ENCODE measurements at places on chromosomes 5 and 9. TPM values are rescaled to one million over a fixed set of nuclear protein-coding genes. Genes with fewer than 3 reads are reported as not detected.

Gene CD14
- total RNA-seq: 0.21 TPM

Gene OR13F1
- total RNA-seq: not detected

Gene PCDHA6
- total RNA-seq: 0.42 TPM

Gene GABRA6
- not detected for total RNA-seq

Gene ZNF454
- 1.3 TPM for total RNA-seq

Gene KLHL3
- 3.8 TPM for total RNA-seq

Gene CKMT2
- total RNA-seq: 1.2 TPM

Gene EFNA5
- total RNA-seq: 7.8 TPM

Gene PLAC8L1
- total RNA-seq: 0.44 TPM

Gene TOR1B
- 17.9 TPM for total RNA-seq

Gene BHMT2
- total RNA-seq: not detected

Gene FAM81B
- total RNA-seq: not detected

Gene FGFR4
- total RNA-seq: 105 TPM

Gene IL9
- total RNA-seq: not detected

DNA sequence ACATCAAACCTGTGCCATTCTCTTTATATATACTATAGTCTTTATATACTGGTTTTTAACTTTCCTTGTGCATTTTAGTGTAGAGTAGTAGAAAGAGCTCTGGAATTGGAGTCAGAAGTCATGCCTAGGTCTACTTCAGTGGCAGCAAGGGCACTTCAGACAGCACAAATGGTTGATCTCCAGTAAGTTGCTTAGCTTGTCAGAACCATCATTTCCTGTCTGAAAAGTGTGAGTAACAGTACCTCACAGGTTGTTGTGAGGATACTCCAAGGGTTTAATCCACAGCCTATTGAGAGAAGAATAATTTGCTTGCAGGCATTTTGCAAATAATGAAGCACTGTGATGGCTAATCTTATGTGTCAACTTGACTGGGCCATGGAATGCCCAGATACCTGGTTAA, 95.8 kb upstream of the NR4A3 start:
- no peak for DNase-seq

- DNase-seq: no peak
Measured at GRCh38 chr9:75231167-75231566, 142.9 kb downstream of the OSTF1 start.

DNA sequence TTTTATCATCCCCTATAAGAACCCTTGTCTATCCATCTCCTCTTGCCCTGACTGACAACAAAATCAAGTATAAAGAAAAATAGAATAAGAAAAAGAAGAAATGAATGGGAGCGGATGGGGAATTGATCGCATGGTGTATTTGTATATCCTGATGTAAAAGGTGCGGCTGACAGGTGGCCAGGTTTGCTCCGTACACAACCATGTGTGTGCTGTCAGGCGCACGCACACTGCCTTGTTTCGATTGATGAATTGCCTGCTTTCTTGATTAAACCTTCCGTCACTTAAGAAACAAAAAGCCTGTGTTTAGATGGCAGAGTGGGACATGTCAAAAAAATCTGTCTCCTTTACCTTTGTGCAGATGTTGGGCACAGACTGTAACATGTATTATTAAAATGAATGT, 102.6 kb downstream of the MVB12B start:
- no peak for DNase-seq

- DNase-seq: no peak
Measured at GRCh38 chr9:135976531-135976930, 15.4 kb upstream of the UBAC1 start.

DNA sequence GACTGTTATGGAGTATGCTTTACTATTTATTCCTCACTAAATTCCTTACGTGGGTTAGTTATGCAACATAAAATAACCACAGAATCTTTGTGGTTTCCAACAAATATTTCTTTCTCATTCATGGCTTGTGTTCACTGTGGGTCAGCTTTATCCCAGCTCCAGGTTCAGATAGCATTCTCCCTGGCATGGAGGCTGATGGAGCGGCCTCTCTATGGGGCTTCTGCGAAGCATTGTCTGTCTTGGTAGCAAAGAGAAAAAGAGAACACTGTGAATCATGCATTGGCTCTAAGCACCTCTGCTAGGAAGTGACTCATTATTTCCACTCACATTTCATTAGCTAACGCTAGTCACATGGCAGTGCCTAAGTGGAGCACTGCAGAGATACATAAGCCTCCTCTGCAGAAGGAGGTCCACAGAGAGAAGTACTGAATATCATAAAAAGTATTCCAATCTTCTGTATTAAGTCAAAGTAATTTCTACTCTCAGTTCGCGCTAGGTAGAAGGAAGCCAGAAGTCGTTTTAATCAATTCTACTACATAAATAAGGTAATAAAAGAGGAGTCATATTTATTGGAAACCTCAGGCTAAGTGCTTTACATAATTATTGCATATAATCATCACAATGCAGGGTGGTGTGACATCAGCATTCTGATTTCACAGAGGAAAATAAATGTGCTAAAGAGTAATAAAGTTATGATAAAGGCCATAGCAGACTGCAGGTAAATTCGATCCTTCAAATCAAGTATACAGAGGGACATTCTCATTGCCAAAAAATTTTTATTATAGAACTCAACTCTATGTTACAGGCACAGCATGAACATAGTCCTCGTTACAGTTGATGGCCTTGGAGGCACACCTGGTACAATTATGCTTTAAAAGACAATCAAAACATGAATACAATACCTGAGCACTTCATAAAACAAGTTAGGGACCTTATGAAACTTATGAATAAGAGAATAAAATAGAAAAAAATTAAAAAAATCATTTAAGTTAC, 531.1 kb downstream of the CETN3 start:
- no peak for DNase-seq

- DNase-seq: no peak
Measured at GRCh38 chr9:14418301-14418940, 104.5 kb upstream of the NFIB start.

GRCh38 chr5:115577741-115578140, 24.5 kb downstream of the TICAM2 start:
- no peak for DNase-seq

DNA sequence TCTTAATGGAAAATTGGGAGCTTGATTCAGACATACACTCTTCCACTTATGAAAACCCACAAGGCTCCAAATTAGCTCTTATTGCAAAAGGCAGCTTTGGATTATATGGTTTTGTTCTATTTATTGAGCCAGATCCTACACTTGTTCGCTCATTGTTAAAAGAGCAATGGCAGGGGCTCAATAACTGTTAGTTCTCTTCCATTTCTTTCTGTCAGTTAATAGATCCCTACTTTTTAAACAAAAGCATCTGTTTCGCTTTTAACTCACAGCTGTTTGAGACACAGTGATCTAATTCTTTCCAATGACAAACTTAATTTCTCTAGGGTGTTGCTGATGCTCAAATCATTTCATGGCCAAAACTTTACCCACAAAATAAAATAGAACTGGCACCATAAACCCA, 11.7 kb downstream of the C5 start:
- DNase-seq: no peak

DNA sequence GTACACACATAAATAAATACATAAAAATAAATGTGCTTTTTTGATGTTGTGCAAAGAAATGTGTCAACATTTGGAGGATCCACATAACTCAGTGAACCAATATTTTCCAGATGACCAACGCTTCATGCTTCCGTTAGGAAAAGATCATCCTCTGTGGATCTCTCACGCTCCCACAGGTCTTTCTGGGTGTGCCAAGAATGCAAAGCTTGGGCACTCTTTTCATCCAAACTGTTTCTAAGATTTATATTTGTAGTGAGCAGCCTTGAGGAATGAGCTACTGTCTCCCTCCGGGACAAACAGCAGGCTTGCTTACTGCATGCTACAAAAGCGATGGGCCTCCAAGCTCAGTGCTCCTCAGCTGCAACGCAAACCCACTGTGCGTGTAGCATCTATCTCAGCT, 46.2 kb upstream of the RUFY1 start:
- peak; percentile 8 for DNase-seq

DNA sequence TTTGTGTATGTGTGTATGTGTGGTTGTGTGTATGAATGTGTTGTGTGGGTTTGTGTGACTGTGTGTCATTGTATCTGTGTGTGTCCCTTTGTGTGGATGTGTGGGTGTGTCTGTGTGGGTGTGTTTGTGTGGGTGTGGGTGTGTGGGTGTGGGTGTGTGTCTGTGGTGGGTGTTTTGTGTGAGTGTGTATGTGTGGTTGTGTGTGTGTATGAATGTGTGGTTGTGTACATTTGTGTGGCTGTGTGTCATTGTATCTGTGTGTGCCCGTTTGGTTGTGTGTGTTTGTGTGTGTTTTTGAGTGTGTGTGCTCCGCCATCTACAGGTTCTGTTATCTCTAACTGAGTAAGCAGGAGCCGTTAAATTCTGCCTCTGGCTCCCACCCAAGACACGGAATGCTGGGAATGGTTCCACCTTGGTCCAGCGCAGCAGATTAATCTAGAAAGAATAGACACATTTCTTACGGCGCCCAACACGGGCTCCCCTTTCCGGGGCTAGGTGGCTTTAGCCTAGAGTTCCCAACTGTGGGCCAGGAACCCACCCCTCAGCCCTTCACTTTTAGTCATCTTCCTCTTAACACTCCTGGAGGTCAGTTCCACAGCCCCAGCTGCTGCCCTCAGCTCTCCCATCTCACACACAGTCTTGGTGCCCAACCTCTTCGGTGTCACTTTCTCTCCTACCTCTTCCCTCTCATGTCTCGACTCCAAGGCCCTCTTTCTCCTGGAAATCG, 197.1 kb downstream of the TTLL11 start:
- DNase-seq: peak; percentile 47

DNA sequence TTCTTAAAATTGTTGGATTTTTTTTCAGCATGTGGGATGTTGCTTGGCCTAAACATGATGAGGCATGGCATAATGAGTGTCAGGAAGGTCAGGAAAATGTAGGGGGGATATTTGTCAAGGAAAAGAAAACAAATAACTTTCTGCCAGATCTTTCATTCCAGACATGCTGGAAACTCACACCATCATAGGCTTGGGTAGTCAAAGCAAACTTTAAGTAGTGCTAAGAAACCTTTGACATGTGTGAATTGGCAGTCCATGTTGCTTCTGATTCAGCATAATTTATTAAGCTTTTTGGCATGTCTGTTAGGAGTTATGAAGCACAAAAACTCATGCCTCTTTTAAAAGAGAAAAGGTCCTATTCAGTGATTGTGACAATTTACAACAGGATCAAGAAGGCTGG, 61.3 kb upstream of the MTAP start:
- DNase-seq: no peak

DNA sequence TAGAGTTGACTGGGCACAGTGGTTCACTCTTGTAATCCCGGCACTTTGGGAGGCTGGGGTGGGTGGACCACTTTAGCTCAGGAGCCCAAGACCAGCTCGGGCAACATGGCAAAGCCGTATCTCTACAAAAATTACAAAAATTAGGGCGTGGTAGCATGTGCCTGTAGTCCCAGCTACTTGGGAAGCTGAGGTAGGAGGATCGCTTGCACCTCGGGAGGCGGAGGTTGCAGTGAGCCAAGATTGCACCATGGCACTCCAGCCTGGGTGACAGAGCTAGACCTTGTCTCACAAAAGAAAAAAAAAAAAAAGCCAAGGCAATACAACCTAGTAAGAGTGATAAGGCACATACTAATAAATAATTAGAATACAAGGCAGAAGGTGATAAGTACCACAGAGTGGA, 15.8 kb downstream of the NLN start:
- DNase-seq: no peak

- no peak for DNase-seq
Measured at GRCh38 chr5:156641686-156642085, 208.4 kb upstream of the PPP1R2B start.

DNA sequence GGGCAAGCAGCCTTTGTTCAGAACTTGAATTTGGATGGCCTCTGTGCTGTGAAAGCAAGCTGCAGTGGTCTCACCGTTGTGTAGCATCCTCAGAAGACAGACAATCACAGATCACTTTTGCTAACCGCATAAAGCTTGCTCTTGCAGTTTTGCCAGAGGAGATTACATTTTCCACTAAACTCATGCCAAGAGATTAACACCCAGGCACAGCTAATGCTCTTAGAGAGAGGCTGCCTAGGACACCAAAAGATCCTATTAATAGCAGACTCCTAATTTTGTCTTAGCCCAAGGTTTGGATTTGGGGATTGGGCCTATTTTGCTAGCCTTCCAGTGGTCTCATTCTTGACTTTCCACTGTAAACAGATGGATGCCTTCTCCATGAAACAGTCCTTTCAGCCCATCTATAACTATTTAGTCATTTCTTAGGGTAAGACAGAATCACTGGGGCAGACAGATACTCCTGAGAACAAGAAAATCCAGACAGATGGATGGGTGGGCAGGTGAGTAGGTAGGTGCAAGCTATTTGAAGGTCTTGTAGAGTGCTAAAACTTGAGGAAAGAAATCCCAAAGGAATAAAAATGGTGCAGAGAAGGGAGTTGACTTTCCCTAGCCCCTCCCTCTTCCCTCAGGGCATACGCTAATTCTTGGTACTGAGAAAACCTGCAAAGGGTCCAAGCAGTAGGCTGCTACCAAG, 506.2 kb downstream of the SPOCK1 start:
- no peak for DNase-seq

DNA sequence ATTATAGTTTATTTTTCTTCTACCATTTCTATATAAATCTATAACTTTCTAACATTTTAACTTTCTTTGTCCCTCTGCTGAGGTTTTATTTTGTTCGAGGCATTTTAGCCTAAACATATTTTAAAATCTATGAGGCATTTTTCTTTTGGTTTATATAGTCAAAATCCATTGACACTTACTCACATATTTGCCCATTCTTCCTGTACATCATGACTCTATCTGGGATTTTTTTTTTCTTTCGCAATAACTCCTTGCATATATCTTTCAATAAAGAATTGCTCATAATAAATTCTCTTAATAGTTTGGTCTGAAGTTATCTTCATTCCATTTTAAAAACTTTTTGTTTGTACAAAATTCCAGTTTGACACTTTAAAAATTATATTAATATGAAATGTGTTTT, 632.3 kb downstream of the TLE4 start:
- DNase-seq: no peak

- no peak for DNase-seq
Measured at GRCh38 chr9:84235511-84235910, 105.0 kb downstream of the SLC28A3 start.

- no peak for DNase-seq
Measured at GRCh38 chr9:18921366-18922075, 111.5 kb downstream of the SAXO1 start.

DNA sequence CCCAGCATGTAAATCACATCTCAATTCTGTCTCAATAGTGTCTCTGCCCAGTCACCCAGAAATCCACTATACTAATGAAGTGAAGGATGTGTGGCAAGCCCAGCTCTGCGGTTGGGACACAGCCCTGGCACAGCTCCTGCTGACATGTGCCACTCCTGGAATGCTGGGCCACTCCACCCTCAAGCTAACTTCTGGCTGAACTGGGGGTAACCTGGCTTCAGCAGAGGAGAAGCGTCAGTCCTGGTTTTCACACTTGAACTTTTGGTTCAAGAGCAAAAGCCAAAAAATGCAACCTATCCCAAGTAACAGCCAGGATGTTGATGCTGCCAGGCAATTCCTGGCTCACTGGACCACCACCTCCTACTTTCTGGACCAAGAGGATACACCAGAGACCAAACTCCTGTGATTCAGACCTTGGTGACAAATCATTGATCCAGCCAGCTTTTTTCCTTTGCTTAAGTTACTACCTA, 86.4 kb downstream of the ARRDC3 start:
- no peak for DNase-seq

- no peak for DNase-seq
Measured at GRCh38 chr5:180718810-180719453, 20.9 kb downstream of the OR2Y1 start.

Data from H7 (cell line).